ENCODE measurements at places on chromosomes 1 and 21. TPM values are rescaled to one million over a fixed set of nuclear protein-coding genes. Genes with fewer than 3 reads are reported as not detected.

GRCh38 chr21:17560377-17561025, 47.7 kb downstream of the CXADR start:
- H3K4me3 ChIP-seq, result no peak overlapping the region
- no peaks in the 10 kb centered on the region for H3K4me1 ChIP-seq
- H3K36me3 ChIP-seq, result no peaks in the 10 kb centered on the region
- no peak overlapping the region for H3K27ac ChIP-seq
- H3K27me3 ChIP-seq, result no peaks in the 10 kb centered on the region

DNA sequence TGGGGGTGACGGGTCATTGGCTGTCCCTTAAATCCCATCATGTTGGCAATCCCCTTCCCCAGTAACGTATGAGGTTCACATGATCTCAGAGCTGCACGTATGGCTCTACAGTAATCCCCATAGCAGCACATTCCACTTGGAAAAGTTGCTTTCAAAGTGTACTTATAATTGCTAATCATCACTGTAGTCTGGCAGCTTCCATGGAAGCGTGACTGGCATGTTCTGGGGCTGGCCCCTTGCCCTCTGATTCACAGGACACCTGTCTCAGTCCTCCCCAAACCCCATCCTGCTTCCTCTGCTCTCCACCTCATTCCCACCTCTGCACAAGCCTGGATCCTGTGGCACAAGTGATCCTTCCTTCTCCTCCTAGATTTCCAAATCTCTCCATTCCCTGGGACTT, 102.2 kb downstream of the TSEN15 start:
- no peak overlapping the region for H3K4me3 ChIP-seq
- peak overlapping the region; percentile 74 for H3K27ac ChIP-seq
- H3K27me3 ChIP-seq, result no peaks in the 10 kb centered on the region
- peaks cover 30% of the 10 kb centered on the region for H3K4me1 ChIP-seq
- H3K36me3 ChIP-seq, result no peaks in the 10 kb centered on the region

DNA sequence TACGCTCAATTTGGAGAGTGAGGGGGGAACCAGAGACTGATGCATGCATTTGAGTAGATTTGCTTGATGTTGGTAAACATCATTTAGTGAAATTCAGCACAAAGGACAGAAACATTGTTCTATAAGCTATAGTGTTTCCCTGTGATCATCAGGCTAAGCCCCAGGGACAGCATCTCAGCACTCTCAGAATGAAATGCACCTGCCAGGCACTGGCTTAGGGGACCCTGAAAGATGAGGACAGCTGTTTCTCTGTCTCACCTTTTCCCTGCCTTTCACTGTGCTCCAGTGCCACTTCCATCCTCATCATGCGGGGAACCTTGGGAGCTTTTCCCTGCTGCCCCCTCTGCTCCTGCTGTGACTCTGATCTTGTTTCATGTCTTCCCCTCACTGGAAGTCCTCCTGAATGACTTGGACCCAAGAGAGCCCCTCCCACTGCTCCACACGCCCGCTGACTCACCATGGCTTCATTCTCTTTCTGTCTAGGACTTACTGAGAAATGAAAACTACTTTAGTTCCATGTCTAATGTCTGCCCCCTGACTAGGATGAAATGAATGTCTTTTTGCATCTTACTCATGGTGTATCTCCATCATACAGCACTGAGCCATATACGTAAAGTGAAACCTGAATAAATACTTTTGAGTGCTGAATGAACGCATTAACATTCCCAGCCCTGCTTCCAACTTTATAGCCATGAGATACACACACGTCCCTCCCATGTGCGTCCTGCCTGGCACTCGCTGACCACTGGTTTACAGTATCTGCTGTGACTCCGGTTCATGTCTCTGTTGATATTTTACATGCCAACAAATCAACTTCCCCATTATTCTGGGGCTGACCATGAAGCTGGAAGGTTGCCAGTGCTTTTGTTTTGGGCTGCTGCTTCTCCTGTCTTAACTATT, 182.0 kb downstream of the PCP4 start:
- DNase-seq, result no peak
- peaks cover 8% of the 10 kb centered on the region for H3K4me1 ChIP-seq
- H3K36me3 ChIP-seq, result no peaks in the 10 kb centered on the region
- no peak overlapping the region for H3K27ac ChIP-seq

The SPATA46 gene
- not detected for total RNA-seq

DNA sequence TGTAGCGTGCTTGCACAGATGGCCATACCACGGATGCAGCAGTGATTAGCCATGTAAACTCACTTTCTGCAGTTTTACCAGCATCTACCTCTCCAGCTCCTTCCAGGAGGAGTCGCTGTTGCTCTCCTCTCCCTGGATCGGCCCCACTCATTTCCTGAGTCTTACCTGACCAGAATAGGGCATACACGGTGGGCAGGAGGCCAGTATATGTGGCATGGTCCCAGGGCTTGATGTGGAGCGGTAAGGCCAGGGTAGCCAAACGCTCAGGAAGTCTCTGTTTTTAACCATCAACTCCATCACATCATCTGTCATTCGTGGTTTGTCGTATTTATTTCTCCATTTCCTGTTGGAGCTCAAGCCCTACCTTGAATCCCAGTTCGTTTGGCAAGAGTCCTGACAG, 163.4 kb upstream of the USP24 start:
- H3K27ac ChIP-seq, result no peak overlapping the region
- peaks cover 6% of the 10 kb centered on the region for H3K4me1 ChIP-seq
- H3K27me3 ChIP-seq, result no peaks in the 10 kb centered on the region
- no peak for DNase-seq
- H3K4me3 ChIP-seq, result no peak overlapping the region

The S100B gene
- 4.5 TPM for total RNA-seq

DNA sequence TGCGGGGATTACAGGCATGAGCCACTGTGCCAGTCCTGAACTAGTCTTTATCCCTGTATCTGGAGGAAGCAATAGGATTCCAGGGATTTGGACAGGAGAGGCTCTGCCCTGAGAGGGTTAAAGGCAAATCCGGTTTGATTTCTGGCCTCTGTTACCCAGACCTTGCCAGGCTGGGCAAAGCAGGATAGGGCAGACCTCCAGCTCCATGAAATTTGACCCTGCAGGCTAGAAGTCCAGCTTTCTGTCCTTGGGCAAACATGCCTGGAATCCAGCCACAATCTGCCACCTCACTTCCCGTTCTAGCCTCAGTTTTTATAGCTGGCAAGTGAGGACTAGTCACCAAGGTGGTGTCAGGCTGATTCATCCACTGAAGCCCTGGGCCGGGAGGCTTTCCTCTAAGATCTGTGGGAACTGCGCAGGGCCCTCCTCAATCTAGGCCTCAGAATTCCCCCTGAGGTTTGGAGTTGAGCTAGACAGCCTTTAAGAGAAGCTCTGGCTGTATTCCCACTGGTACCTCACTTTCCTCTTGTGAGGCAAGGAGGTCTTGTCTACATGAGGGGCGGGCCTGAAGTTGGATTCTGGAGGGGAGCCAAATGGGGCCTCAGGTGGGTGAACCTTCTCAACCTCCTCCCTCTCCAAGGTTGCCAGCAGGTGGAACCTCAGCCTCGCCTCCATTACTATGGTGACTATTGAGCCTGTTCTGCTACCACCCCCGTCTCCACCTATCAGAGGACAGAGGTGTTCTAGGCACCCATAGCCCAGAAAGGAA, 7.0 kb upstream of the P3R3URF start:
- DNase-seq, result peak; percentile 70
- H3K36me3 ChIP-seq, result peaks cover 8% of the 10 kb centered on the region
- peak overlapping the region; percentile 73 for H3K27ac ChIP-seq

The PRAMEF26 gene
- total RNA-seq, result not detected

- no peak for DNase-seq
- no peak overlapping the region for H3K27ac ChIP-seq
- no peak overlapping the region for H3K4me3 ChIP-seq
- no peaks in the 10 kb centered on the region for H3K36me3 ChIP-seq
- H3K4me1 ChIP-seq, result no peaks in the 10 kb centered on the region
These were observed 56.0 kb upstream of the CD53 start for GRCh38 chr1:110816945-110817344.

The GPA33 gene
- total RNA-seq, result 3.6 TPM

DNA sequence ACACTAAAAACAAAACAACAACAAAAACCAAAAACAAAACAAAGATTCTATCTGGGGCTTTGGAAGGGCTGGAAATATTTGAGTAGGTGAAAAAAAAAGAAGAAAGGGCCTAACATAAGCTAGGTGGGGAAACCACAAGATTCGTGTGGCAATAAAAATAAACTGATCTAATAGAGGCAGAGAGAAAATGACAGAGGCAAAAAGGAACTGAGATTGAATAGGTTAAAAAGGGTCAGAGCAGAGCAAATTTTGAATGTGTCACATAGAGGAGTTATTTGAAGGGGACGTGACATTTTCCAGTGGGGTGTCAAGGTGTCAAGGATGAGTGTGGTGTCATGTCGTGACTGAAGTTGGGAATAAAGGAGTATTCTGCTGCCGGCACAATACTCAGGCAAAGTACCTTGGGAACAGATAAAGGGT, 65.2 kb upstream of the RALGPS2 start:
- H3K4me1 ChIP-seq, result no peaks in the 10 kb centered on the region
- H3K36me3 ChIP-seq, result no peaks in the 10 kb centered on the region
- no peaks in the 10 kb centered on the region for H3K27me3 ChIP-seq
- no peak overlapping the region for H3K27ac ChIP-seq

DNA sequence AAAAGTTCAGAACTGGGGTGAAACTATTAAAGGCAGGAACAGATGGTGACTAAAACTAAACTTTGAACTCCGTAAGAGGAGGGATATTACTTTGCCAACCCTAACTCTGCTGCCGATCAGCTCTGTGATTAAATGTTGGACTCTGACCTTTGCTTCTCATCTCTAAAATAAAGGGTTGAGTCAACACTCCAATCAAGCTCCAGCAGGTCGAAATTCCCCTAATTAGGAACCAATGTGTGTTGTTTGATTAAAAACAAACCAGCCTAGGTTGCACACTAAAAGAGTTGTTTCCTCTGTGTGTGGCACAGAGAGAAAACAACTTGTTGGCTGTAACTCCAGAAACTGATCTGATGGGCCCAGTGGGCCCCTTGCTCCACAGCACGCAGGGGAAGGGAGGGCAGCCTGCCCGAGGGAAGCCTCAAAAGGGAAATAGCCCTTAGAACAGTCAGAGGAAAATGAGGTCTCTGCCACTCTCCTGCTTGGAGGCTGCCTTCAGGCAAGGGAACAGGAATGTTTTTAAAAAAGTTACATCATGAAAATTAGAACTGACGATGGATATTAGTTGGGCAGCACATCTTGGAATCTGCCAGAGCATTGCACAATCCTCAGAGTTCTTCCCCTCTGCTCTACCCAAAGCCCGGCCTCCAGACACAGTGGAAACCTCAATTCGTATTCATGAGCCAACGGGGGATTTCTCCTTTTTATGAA, 69.3 kb downstream of the KCTD3 start:
- peak overlapping the region; percentile 2 for H3K4me3 ChIP-seq
- no peaks in the 10 kb centered on the region for H3K4me1 ChIP-seq
- no peaks in the 10 kb centered on the region for H3K36me3 ChIP-seq
- no peaks in the 10 kb centered on the region for H3K27me3 ChIP-seq
- peak overlapping the region; percentile 44 for H3K27ac ChIP-seq

The BTBD8 gene
- 5.5 TPM for total RNA-seq

DNA sequence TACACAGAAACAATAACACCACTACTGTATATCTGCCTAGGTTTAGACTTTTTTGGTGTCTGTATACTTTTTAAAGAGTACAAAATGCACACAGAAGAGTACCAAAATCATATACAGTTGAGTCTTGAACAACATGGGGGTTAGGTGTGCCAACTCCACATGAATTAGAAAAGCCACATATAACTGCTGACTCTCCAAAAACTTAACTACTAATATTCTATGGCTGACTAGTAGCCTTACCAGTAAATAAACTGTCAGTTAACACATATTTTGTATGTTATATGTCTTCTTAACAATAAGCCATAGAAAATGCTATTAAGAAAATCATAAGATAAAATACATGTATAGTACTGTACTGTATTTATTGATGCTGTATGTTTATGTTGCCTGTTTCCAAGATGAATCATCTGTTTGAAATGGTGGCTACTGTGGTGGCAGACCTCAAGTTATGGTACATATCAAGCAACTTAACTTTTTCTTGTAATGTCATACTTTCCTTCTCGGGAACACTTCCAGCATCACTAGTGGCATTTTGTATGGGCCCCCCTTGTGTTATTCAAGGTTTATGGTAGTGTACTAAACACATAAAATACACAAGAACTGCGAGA, 71.2 kb downstream of the LHX4 start:
- H3K4me3 ChIP-seq, result no peak overlapping the region
- H3K36me3 ChIP-seq, result no peaks in the 10 kb centered on the region
- no peak overlapping the region for H3K27ac ChIP-seq
- no peaks in the 10 kb centered on the region for H3K4me1 ChIP-seq
- no peak for DNase-seq

- H3K27ac ChIP-seq, result peak overlapping the region; percentile 42
- H3K36me3 ChIP-seq, result no peaks in the 10 kb centered on the region
- no peak for DNase-seq
- H3K27me3 ChIP-seq, result peaks cover 12% of the 10 kb centered on the region
- peaks cover 23% of the 10 kb centered on the region for H3K4me1 ChIP-seq
These were observed 34.8 kb downstream of the VWA5B1 start for GRCh38 chr1:20325407-20325843.

The INAVA gene
- total RNA-seq, result 7.8 TPM

GRCh38 chr1:66699213-66699612, 53.0 kb upstream of the DYNLT5 start:
- no peaks in the 10 kb centered on the region for H3K27me3 ChIP-seq
- H3K4me3 ChIP-seq, result no peak overlapping the region
- no peak for DNase-seq
- H3K36me3 ChIP-seq, result no peaks in the 10 kb centered on the region
- H3K4me1 ChIP-seq, result no peaks in the 10 kb centered on the region

DNA sequence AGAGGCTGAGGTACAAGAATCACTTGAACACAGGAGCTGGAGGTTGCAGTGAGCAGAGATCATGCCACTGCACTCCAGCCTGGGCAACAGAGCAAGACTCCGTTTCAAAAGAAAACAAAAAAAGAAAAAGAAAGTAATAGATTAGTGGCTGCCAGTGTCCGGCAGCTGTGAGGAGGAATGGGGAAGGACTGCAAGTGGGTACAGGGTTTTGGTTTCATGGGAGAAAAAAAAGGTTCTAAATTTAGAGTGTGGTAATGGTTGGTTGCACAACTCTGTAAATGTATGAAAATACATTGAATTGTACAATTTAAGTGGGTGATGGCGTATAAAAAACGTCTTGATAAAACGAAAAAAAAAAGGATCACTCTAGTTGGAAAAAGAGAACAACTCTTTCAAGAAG, 6.7 kb downstream of the TAF1A start:
- DNase-seq, result no peak
- peak overlapping the region; percentile 11 for H3K27ac ChIP-seq
- no peak overlapping the region for H3K4me3 ChIP-seq
- peaks cover 23% of the 10 kb centered on the region for H3K36me3 ChIP-seq
- H3K27me3 ChIP-seq, result no peaks in the 10 kb centered on the region
- peaks cover 19% of the 10 kb centered on the region for H3K4me1 ChIP-seq

The KRTAP19-3 gene
- not detected for total RNA-seq

- H3K27me3 ChIP-seq, result no peaks in the 10 kb centered on the region
- H3K4me1 ChIP-seq, result peaks cover 88% of the 10 kb centered on the region
- no peaks in the 10 kb centered on the region for H3K36me3 ChIP-seq
These were observed 71.0 kb downstream of the SSBP3 start for GRCh38 chr1:54335011-54335754.

DNA sequence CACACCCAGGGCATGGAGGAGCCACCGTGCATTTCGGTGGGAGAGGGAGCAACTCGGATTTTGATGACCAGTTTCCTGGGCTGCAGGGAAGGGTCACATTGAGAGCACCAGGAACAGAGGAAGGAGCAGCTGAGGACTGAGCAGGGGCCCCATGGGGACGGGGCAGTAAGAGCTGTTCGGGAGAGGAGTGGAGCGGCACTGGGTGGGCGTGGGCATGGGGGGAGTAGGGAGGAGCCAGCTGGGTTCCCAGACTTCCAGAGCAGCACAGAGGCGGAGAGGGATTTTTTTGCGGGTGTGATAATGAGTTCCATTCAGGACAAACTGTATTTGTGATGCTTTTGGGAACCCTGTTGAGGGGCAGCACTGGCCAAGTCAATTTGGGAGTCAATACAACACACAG, 17.4 kb upstream of the GPR153 start:
- H3K36me3 ChIP-seq, result no peaks in the 10 kb centered on the region
- H3K4me3 ChIP-seq, result no peak overlapping the region
- H3K27me3 ChIP-seq, result no peaks in the 10 kb centered on the region
